ENCODE measurements at places on chromosomes 5 and 9.

- DNase-seq: no peak
These were observed 261.8 kb downstream of the EBF1 start for GRCh38 chr5:158837908-158838307.

DNA sequence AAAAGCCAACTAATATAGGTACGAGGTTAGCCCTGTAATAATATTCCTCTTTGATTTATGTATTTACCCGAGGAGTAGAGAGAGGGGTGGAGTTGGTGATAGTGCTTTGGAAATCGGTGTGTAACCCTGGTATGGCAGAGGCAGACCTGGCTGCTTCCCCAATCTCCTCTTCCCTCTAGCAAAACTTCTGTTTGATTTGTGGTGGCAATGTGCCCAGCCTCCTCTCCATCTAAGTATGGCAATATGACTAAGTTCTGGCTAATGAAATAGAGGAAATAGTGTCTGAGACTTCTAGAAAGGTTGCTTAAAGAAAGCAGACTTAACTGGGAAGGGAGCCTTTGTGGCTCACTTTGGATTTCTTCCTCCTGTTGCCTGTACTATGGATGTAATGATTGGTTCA is 491.1 kb downstream of the ENC1 start:
- peak; percentile 32 for DNase-seq

DNA sequence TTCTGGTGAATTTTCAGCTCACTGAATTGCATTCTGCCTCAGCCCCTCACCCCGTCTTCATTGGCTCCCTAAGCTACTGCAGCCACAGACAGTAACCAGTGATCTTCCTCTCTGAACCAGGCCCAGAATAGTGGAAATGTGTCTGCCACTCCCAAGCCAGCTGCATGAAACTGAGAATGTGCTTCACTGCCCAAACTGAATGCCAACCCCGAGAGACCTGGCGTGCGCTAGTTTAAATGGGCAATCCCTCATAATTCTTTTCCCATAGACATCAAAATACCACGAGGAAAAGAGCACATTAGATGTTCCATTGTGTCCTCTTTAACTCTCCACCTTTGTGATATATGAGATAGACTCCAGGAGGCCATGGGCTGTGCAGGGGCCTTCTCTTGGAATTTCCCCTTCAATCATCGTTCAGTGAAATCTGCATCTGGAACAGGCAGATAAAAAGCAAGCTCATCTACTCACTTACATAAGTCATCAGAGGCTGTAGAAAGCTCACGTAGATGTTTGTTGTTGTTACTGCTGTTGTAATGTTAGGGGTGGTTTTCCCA is 320.2 kb downstream of the NFIB start:
- no peak for DNase-seq

DNA sequence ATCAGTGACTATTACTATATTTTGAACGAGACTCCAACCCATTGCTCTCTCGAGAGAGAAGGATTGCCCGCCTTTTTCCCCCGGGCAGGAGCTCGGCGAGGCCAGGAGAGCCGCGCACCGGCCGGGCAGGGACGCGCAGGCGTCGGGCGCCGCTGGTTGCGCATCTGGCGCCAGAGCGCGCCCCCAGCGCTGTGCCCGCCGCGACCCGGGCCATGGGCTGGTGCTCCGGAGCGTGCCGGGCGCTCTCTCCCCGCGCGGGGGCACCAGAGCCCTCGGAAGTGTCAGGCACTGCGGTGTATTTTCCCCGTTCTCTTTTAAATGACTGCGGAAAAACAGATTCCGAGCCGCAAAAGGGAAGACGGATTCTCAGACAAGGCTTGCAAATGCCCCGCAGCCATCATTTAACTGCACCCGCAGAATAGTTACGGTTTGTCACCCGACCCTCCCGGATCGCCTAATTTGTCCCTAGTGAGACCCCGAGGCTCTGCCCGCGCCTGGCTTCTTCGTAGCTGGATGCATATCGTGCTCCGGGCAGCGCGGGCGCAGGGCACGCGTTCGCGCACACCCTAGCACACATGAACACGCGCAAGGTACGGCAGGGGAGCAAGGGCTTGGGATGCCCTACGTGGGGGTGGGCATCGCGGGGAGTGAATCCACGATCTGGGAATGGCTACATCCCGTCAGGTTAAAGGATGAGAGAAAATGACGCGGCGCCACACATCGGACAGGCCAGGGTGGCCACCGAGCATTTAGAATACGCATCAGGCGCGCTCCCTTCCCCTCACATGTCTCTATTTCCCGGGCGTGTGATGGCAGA is 1.1 kb upstream of the NTRK2 start:
- peak; percentile 64 for DNase-seq

DNA sequence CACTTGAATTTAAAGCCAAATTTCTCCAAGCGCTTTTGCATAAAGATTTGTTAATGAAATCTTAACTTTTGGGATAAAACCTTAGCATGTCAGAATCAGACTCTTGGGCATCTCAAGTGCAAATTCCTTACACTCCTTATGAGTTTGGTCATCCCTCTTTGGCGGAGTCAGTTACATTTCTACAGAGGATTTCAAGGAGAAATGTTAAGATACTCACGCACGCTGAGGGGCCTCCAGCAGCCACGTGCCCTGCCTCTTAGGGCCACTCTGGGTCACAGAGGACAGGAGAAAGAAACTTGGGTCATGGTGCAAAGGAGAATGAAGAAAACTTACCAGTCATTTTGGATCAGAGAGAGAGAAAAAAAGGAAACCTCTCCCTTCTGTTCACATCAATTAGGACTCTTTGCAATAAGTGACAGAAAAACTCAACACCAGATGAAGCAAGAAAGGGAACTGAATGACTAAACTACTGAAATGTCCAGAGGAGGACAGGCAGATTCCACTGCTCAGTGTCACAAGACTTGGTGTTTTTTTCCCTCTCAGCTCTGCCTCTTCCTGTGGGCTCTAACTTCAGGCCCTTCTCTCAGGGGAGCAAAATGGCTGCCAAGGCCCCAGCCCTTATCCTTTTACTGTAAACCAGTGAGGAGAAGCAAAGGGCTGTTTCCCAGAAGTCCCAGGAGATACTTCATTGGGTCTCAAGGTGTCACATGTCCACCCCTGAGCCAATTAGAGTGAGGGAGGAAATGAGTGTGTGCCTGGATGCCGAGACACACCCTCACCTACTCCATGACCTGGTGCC is 63.3 kb upstream of the NFIL3 start:
- DNase-seq: peak; percentile 67

GRCh38 chr9:113619491-113620376 is 156.2 kb downstream of the RGS3 start:
- DNase-seq: no peak

- DNase-seq: no peak
These were observed 191.1 kb downstream of the EBF1 start for GRCh38 chr5:158908425-158909220.

DNA sequence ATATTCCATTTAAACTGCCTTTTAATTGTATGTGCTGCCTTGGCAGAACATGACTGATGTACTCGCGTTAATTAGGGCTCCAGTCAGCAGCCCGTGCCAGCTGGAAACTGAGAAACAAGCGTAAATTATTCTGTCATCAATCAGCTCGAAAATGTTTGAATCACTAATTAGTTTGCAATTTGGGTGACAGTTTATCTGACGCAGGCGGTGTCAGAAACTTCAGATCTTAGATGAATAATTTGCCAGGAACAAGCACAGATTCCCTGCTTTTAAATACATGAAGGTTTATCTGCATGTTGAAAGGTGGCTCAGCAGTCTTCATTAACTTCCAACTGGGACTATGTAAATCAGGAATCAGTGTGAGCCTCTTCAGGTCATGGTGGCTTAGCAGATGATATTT is 176.0 kb upstream of the TLE4 start:
- DNase-seq: no peak

DNA sequence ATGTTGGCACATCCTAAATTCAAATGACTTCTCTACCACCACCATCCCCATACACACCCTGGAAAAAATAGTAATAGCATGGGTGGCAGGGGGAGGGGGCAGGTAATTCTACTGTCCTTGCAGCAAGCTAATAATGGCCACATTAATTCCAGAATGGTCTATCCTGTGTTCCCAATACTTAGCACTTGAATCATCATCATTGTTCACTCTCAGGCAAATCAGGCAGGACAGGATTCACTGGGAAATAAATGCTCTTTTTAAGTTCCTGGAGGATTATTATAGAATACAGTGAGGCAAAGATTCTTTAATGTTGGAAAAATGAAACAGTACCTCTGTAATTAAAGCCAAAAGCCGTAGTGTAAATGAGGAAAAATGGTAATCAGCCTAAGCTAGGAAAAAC is 254.5 kb downstream of the ARRDC3 start:
- DNase-seq: no peak

GRCh38 chr9:14439555-14439954 is 125.6 kb upstream of the NFIB start:
- no peak for DNase-seq

DNA sequence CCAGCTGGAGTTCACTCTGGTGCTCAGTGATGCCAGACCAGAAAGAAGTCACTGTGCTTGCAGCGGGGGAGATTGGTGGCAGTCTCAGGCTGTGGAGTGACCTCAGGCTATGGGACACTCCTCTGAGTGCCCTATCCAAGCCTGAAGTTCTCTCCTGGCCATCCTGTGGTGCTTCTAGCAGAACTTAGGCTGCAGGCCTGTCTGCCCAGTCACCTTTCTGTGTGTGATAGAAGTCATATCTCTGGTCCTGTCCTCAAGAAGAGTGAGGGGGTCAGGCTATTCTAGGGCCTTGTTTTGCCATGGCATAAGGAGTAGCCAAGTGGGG is 9.3 kb downstream of the PDLIM4 start:
- DNase-seq: no peak

DNA sequence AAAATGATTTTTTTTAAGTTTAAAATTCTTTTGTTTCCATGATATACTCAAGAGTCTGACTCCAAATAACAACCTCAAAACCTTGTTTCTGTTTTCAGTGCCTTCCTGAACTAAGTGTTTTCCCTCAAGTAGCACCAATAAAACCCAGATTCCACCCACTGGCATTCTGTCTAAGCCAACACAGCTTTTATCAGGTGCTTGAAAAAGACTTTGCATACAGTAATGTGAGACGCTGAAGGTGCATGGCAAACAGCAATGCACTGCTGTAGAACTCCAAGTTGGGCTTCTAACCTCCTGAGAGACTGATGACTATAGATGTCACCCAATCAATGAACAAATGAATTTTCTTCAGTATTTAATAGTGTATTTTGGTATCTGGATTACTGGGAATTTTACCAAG is 95.7 kb downstream of the NFIB start:
- no peak for DNase-seq

DNA sequence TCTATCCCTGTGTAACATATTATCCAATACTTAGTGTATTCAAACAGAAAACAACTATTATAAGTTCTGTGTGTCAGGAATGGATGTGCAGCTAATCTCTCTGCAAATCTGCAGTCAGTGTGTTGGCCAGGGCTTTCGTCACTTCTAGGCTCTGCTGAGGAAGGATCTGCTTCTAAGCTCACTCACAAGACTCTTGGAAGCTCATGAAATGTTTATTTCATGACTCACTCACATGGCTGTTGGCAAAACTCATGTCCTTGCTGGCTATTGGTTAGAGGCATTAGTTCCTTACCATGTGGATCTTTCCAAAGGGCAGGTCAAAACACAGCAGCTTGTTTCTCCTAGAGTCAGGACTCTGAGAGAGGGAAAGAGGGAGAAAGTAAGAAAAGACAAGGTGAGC is 367.4 kb upstream of the SMARCA2 start:
- DNase-seq: no peak

DNA sequence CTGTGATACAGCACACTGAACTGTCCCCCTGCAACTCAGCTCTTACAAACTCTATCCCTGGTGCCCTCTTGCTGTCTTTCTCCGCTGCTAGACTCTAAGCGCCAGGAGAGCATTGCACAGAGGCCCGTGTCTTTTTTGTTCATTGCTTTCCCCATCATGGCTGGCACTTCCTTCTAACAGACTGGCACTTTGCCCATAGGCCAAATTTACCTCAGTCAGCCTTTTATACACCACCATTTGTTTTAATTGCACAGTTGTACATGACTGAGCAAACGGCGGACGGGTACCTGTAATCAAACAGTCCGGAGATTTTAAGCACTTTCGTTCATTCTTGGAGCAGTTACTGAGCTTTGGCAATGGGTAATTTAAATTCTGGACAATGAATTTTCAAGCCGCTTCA is 102.2 kb upstream of the CLINT1 start:
- no peak for DNase-seq

- DNase-seq: no peak
These were observed 35.8 kb downstream of the C7 start for GRCh38 chr5:40945111-40945510.

DNA sequence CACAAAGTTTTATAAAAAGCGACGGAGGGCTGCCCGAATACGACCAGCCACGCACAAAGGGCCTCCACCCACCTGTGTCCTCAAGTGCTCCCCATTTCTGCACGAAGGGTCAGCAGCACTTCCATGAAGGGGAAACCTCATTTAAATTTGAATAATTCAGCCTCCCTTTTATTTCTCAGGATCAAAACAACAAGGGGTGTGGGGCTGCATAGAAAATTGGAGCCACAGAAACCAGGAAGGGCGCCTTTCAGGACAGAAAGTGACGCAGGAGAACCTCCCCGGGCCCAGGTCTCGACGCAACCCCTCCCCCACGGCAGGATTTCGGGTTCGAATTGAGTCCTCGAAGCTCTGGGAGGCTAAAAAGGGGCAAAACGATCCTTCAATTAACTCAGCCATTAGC is 2.1 kb downstream of the NRARP start:
- DNase-seq: no peak

DNA sequence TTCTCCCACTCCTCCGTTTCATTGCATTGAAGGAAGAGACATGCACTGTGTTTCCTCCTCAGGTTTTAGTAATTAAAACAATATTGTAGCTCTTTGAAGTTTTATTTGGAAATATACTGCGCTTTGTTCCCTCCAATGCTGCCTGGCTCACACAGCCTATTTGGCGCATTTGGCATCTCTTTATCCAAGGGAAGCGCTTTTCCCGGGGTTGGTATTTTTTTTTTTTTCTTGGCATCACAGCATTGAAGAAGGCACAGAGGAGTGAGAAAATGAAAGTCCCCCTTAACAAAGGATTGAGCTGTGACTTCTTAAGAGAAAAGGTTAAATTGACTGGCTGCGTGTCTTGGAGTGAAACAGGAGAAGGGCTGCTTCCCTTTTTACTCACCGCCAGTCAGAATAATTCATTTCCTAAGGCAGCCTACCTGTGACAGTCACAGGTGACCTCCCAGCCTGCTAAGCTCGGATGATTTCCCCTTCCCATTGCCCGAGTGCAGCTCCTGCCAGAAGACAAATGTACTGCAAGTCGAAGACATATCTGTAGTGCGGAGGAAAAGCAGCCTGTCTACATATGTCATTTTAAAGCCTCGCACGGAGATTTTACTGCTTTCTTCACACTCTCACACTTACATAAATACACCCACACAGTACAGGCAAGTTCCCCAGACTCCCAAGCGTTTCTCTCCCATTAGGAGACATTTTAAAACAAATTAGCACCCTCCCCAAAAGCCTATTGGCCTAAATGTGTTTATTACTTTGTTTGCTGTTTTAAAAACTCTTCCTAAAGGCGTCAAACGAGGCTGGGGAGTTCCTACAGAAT is 665.5 kb upstream of the ZNF608 start:
- no peak for DNase-seq

- no peak for DNase-seq
These were observed 42.3 kb downstream of the MARCHF3 start for GRCh38 chr5:126988021-126988569.
